ENCODE measurements at places on chromosomes 7 and 10.

- no peak for DNase-seq
Measured at GRCh38 chr10:46218921-46219320, 67.9 kb upstream of the ANTXRL start.

GRCh38 chr7:94228678-94229077, 166.0 kb upstream of the COL1A2 start:
- DNase-seq = no peak

GRCh38 chr10:119826771-119827170, 45.9 kb downstream of the MCMBP start:
- DNase-seq = no peak

- DNase-seq = no peak
Measured at GRCh38 chr7:32890793-32891042, 842 bp downstream of the KBTBD2 start.

DNA sequence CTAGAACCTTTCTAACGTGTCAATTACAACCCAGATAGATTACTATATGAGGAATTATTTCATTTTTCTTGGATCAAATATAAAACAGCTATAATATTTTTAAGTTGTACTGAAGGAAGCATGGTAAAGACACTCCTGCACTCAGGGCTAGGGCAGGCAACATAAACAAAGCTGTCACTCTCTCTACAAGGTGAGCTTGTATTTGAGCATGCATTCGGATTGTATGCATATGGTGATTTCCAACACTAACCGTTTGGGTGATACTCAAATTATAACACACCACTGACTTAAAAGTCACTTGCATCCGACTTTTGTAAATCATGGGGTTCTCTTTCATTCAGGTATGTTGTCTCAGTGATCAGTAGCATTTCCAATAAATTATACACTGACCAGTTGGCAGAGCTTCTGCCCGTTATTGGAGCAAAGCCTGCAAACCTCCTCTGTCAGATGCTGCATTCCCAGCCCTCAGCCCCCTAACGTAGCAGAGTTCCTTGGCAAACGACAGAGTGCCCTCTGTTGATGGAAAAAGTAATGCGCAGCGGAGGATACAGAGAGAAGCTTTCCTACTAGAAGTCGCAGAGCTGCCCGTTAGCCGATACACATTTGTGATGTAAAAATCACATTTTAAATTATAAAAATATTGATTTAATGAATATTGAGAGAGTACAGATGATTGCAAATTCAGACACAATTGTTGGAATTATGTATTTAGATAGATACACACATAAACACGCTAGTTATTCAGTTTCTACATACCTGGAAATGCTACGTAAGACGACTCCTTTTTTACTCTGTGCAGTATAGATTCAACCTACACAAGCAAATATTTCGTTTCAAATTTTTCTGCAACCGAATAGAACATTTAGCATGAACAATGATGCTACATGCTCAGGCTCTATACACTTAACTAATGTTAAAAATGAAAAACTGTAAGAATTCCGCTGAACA, 173.9 kb upstream of the SP4 start:
- no peak for DNase-seq

All from esophagus squamous epithelium (tissue), 5 donors.